Prostate gland (tissue), 2 donors: ENCODE measurements at places on chromosomes 5 and 9. TPM values are rescaled to one million over a fixed set of nuclear protein-coding genes. Genes with fewer than 3 reads are reported as not detected.

The PCDHGA8 gene
- 1.1 TPM for total RNA-seq

GRCh38 chr9:129889941-129890717 is 54.9 kb downstream of the USP20 start:
- H3K4me1 ChIP-seq = peaks cover 5% of the 10 kb centered on the region
- H3K36me3 ChIP-seq = peaks cover 3% of the 10 kb centered on the region
- H3K27me3 ChIP-seq = no peaks in the 10 kb centered on the region
- peak overlapping the region; percentile 22 for H3K27ac ChIP-seq
- no peak for DNase-seq

GRCh38 chr9:133075925-133076630 is 14.3 kb downstream of the CEL start:
- no peak overlapping the region for H3K27ac ChIP-seq
- no peaks in the 10 kb centered on the region for H3K36me3 ChIP-seq
- H3K27me3 ChIP-seq = no peaks in the 10 kb centered on the region
- no peak overlapping the region for H3K4me3 ChIP-seq

GRCh38 chr5:159489779-159490178 is 159.5 kb upstream of the IL12B start:
- no peak for DNase-seq
- H3K4me3 ChIP-seq = no peak overlapping the region
- H3K27ac ChIP-seq = no peak overlapping the region
- no peaks in the 10 kb centered on the region for H3K4me1 ChIP-seq

- DNase-seq = no peak
- H3K36me3 ChIP-seq = no peaks in the 10 kb centered on the region
- no peak overlapping the region for H3K27ac ChIP-seq
- H3K27me3 ChIP-seq = no peaks in the 10 kb centered on the region
- H3K4me1 ChIP-seq = no peaks in the 10 kb centered on the region
- no peak overlapping the region for H3K4me3 ChIP-seq
Observed at GRCh38 chr9:120886490-120886967, 9.5 kb upstream of the PHF19 start.
